CD4-positive, alpha-beta T cell treated with Interleukin-12 subunit alpha and Interleukin-12 subunit beta, for 1 hour (primary cell): ENCODE measurements at places on chromosomes 6 and 20.

DNA sequence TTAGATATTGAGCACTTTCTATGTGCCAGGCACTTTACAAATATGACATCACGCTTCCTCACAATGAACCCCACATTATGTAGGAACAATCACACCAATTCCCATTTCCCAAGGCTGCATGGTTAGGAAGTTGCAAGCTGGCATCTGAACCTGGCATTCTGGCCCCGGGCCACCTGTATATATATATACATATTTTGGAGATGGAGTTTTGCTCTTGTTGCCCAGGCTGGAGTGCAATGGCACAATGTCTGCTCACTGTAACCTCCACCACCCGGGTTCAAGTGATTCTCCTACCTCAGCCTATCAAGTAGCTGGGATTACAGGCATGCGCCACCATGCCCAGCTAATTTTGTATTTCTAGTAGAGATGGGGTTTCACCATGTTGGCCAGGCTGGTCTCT is 30.4 kb downstream of the SRC start:
- no peak for DNase-seq

GRCh38 chr6:56419191-56419590 is 171.8 kb upstream of the COL21A1 start:
- DNase-seq: no peak

DNA sequence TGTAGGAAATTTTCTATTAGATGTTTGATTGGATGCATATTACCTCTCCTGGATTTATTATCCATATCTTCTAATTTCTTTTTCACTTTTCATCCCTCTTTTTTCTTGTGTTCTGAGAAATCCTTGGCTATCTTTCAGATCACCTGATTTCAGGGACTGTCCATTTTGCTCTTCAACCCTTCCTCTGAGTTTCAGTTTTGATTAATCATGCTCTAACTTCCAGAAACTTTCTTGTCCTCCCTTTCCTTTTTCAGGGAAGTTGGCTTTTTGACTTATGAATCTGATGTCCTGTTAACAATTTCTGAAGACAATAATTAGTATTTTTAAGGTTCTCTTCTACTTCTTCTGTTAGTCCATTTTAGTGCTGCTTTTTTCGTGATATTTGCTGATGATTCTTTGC is 79.1 kb downstream of the FKBP5 start:
- no peak for DNase-seq

- no peak for DNase-seq
Observed at GRCh38 chr20:4702562-4703280, 19.0 kb upstream of the PRND start.

DNA sequence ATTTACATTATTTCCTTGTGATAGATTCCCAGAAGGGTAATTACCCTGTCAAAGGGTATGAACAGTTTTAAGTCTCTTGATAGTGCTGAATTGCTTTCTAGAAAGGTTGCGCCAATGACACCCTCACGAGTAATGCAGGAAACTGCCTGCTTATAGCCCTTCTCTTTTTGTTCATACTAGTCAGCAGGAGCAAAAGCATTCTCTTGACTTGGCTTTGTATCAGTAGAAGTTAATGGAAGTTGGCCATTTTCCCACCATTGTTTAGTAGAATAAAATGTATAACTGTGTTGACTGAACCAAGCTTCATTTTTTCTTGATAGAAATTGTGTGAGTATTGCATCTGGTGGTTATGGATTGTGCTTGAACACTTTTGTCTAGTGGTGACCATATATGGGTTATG is 100.1 kb downstream of the FARS2 start:
- DNase-seq: no peak

DNA sequence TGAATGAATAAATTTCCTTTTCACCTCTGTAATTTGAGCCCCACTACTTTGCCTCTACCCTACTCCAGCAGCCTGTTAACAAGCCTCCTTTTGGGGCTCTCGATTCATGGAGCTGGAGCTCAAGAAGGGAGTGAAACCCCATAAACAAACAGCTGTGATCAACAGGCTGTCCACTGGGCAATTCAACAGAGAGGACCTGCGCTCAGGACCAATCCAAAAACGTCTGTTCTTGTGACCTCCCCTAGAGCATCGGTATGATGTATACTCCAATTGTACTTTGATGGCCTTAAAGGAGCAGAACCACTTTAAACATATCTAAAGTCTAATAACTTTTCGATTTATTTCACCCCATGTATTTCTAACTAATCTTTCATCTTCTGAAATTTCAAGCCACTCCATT is 37.4 kb downstream of the HIVEP2 start:
- peak; percentile 78 for DNase-seq

DNA sequence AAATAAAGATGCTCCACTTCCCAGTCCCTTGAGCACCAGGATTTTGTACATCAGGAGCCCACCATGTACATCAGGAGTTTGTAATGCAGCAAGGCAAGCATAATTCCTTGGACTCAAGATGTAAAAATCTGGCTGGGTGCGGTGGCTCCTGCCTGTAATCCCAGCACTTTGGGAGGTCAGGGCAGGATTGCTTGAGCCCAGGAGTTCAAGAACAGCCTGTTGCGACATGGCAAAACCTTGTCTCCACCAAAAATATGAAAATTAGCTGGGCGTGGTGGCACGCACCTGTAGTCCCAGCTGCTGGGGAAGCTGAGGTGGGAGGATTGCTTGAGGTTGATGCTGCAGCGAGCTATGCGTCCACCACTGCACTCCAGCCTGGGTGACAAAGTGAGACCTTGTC is 16.1 kb upstream of the MAP1LC3A start:
- no peak for DNase-seq

DNA sequence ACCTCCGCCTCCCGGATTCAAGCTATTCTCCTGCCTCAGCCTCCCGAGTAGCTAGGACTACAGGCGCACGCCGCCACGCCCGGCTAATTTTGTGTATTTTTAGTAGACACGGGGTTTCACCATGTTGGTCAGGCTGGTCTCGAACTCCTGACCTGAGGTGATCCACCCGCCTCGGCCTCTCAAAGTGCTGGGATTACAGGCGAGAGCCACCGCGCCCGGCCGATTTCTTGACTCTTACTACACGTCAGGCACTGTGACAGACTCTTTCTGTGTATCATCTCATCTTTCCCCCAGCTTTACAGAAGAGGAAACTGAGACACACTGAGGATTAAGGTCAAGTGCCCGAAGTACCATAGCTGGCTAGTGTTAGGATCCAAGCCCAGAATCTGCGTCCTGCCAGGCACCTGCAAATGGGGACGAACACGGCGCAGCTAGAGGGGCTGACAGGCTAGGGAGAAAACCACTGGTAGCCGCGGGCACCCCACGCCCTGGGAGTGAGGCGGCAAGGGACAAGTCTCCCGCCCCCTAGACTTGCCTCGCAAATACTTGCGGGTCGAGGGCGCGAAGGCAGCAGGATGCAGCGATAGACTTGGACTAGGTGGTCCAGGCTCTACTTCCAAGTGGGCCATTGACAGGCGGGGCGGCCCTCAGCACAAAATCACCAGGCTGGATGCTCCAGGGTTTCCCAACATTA is 1.1 kb upstream of the TAF8 start:
- no peak for DNase-seq

GRCh38 chr6:14921878-14922671 is 323.8 kb upstream of the JARID2 start:
- peak; percentile 8 for DNase-seq

- DNase-seq: no peak
Observed at GRCh38 chr6:115691433-115691832, 369.3 kb downstream of the FRK start.

GRCh38 chr6:130161683-130162404 is 60.9 kb downstream of the SAMD3 start:
- DNase-seq: no peak

DNA sequence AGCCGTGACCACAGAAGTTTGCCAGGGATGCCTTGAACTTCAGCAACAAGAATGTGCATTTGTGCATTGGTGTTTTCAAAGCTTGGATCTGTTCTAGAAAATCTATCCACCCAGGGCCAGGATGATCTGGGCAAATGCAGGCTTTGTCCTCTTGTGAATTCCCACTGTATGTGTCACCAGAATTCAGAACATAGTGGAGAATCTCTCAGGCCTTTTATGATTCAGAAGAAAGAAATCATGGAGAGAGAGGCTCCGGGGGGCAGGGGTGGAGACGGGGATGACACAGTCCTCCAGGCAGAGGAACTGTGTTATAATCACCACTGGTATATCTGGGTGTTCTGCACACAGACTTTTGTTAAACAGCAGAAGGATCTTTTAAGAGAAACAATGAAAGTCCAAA is 304.1 kb downstream of the CDH4 start:
- no peak for DNase-seq

DNA sequence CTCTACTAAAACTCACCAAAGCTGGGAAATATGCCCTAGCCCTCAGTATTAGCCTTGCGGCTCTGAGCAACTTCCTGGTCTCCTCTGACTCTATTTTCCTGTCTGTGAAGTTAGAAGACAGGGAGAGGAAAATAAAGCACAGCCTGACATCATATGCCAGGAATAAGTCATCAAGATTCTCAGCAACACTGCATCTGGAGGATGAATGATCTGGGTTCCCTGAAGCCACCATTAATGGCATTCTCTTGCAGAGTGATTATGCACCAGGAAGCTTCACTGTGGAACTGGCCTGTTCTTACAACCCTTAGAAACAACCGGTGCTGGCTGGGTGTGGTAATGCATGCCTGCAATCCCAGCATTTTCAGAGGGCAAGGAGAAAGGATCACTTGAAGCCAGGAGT is 12.4 kb downstream of the ADGRF5 start:
- DNase-seq: no peak

DNA sequence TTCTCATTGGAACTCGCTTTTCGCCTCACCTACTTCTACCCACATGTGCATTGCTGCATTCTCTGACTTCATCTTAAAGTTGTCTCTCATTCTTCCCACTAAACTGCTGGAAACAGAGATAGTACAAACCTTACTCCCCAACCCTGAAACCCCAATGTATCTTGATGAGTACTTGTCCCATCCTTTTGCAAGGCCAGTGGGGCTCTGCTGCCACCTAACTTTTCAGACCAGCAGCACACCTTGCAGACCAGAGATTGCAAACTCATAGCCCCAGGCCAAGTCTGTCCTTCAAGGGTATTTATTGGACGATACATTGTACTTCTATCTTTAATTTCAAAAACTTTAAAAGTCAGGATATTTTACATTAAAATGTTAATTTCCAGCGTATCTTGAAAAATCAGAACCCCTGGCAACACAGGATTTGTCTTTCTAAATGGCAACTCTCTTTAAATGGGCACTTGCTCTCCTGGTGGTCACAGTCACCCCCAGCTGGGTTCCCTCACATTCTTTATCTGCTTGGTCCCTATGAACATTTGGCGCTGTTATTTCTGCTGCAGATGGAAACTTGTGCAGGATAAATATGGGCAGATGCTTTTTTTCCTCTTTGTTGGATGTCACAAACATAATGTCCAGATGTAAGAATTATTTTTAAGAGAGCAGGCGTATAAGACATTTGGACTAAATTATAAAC is 83.9 kb downstream of the SOD2 start:
- DNase-seq: no peak

GRCh38 chr20:60630609-60631008 is 621.5 kb upstream of the CDH4 start:
- no peak for DNase-seq

DNA sequence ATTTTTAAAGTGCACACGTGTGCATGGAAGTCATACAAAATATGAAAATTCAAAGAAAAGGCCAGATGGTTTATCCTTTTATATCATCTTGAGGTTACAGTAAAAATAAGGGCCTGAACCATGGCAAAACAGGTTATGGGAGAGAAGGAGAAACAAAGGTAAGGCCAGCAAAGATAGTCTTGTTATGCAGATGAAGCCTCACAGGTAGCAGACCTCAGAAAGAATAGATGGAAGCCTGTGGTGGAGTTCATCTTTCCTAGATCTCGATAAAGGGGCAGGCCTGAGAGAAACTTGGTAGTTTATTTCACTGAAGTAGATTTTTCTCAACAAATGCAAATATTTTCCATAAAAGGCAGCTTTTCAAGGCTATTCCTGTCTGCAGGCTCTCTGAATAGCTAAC is 693.8 kb downstream of the KHDRBS2 start:
- no peak for DNase-seq

- no peak for DNase-seq
Observed at GRCh38 chr6:170172392-170172791, 118.5 kb downstream of the DLL1 start.

DNA sequence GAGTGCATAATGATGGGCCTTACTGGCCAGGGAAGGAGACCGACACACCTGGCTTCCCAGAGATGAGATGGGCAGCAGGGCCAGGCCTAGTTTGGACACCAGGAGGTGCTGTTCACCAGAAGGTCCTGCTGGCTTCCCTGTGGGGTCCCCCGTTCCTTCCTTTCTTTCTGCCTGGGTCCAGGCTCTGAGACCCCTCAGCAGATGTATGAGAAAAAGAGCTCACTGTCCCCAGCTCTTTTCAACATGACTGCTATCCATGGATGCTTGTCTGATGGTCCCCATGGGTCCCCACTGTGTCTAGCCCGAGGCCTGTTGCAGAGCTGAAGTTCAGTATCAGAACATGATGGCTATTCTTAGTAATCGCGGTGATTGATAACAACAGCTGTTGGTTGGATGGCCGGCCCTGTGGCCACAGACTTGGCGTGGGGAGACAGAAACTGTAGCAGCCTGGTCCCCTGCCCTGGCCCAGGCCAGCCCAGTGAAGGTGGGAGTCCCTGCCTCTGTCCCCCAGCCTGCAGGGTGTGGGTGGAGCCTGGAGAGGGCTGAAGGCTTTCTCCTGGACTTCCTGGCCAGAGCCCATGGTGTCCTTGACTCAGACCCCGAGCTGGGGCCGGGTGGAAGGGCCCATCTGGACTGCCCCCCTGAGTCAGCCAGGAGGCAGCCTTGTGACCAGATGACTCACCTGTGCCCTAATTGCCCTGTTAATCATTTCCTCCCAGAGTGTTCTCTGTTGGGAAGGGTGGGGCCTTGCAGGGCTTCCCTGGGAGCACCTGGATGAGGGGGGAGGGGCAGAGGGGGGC is 9.9 kb upstream of the BAK1 start:
- DNase-seq: peak; percentile 50

- DNase-seq: no peak
Observed at GRCh38 chr6:90107771-90108282, 188.8 kb downstream of the BACH2 start.

- no peak for DNase-seq
Observed at GRCh38 chr20:50372770-50373088, 137.5 kb upstream of the PTPN1 start.

GRCh38 chr6:125421836-125422235 is 120.1 kb upstream of the HDDC2 start:
- no peak for DNase-seq

DNA sequence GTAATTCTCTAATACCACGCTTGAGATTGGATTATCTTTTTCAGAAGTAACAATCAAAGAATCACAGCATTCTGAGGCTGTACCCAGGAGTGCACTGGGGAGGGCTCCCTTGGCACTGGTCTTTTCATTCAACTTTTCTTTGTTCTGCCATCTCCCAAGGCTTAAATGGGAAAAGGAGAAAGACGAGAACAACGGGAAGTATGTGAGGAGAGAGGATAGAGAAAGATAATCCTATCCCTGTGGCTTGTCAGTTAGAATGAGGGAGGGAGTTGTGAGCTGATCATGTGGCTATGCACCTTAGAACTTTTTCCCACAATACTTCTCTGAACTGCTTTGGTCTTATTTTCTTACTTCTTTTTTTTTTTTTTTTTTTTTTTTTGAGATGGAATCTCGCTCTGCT is 83.1 kb downstream of the CAP2 start:
- no peak for DNase-seq

GRCh38 chr6:167973148-167973885 is 24.2 kb upstream of the KIF25 start:
- no peak for DNase-seq

- no peak for DNase-seq
Observed at GRCh38 chr6:88048578-88048977, 937 bp downstream of the SPACA1 start.
